ENCODE measurements at places on chromosomes 5 and 9.
A peak's percentile ranks its signal among the peaks of the same experiment; 100 is the strongest.

DNA sequence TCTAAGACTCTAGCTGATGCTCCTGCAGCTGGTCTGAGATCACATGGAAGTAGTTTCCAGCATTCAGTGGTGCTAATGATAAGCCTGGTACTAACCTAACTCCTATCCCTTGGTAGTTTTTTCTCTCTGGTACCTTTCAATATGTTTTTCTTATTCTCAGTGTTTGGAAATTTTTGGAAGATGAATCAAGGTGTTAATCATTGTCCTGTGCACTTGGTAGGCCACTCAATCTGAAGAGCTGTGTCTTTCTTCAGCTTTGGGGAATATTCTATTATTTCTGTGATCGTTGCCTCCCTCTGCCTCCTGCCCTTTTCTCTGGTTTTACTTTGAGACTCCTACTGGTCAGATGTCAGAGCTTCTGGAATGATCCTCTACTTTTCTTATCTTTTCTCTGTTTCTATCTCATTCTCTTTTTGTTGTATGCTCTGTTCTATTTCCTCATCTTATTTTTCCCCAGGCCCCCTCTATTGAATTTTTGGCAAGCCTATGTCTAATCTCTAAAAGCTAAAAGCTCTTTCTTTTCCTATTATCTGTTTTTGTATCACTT, 136.8 kb downstream of the APBA1 start:
- no peak for DNase-seq

DNA sequence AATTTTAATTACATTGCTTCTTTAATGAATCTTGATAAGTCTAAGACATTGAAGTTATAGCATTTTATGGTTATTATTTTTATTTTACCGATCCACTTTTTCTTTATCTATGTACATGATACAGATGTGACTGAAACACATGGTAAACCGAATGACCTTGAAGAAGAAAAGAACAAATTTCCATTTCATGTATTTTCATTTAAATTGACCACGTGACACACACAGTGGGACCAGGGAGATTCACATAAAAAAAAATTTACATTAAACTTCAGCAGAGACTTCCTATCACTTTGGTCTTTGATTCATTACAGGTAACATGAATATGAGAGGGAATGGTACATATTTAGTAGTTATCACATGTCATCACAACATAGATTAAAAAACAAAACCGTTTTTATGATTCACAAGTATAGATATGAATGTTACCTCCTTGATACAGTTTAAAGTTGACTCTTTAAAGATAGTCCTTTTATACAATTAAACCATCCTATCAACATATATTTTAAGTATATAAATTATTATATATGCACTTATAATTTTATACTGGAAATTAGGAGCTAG, 133.1 kb downstream of the ZCCHC7 start:
- DNase-seq, result no peak

- DNase-seq, result no peak
Observed at GRCh38 chr5:19044311-19044710, 943.7 kb downstream of the CDH18 start.

- no peak for DNase-seq
Observed at GRCh38 chr9:76817489-76817888, 53.3 kb downstream of the PCA3 start.

- no peak for DNase-seq
Observed at GRCh38 chr9:35481347-35481975, 8.4 kb upstream of the RUSC2 start.

- DNase-seq, result no peak
Observed at GRCh38 chr5:170599756-170600155, 95.9 kb downstream of the KCNIP1 start.

GRCh38 chr5:134288610-134289009, 62.7 kb upstream of the PPP2CA start:
- no peak for DNase-seq

- DNase-seq, result peak; percentile 74
Observed at GRCh38 chr9:122213589-122214413, 15.0 kb downstream of the LHX6 start.

DNA sequence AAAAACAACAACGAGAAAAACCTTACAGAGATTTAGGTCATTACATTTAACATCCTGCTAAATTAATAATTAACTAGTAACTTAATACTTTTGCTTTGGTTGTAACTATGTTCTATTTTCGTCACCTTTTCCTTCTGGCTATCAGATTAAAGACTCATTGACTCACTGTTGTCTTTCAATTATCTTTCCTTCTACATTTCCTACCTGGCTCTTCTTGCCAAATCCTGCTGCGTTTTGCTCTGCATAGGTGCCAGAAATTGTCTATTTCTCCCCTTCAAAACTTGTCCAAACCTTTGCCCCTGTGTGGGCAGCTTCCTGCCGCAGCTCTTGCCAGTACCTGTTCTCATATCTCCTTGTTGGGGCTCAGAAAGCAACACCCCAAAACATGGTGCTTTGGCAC, 235.5 kb upstream of the ZNF608 start:
- DNase-seq, result no peak

GRCh38 chr5:76425928-76426804, 23.1 kb downstream of the IQGAP2 start:
- DNase-seq, result no peak

GRCh38 chr5:101482931-101483330, 579.8 kb upstream of the ST8SIA4 start:
- DNase-seq, result no peak

- DNase-seq, result peak; percentile 96
Observed at GRCh38 chr9:128607642-128608350, 48.9 kb downstream of the DYNC2I2 start.

DNA sequence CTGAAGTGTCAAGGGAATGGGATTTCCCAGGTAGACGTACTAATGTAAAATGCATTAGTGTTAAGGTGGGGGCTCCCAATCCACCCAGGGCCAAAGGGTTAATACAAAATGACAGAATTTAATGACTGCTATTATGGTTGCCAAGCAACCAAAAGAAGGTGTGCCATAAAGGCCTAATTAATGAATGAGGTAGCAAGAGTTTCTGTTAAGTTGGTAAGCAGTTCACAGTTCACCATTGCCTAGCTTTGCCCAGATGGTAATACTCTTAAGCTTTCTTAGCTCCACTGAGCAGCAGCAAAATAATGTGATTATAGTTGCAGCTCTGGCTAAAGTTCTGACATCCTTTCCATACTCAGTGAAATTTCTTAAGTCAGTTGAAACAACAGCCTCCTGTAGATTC, 211.7 kb downstream of the DENND1A start:
- DNase-seq, result no peak

DNA sequence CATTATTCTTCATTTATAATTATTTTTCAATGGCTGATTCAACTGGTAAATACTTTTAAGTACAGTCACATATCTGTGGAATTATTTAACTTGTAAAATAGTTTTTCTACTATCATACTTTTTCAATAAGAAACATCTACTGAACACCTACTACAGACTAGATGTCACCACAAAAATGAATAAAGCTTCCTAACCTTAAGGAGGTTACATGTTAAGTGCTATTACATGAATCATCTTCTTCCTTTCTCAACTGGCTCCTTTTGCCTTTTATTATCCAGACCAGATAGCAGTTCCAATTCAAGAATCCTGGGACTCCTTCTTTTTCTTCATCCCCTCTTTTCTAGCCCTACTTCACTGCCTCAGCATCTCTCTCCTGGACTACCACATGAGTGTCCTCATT, 4.7 kb downstream of the PGGT1B start:
- DNase-seq, result no peak

Data from NCI-H1092 (cell line).